ENCODE measurements at places on chromosomes 2 and 18. TPM values are rescaled to one million over a fixed set of nuclear protein-coding genes. Genes with fewer than 3 reads are reported as not detected.

GRCh38 chr2:217225596-217225995 is 365.7 kb upstream of the TNP1 start:
- H3K4me3 ChIP-seq, result no peak overlapping the region
- no peaks in the 10 kb centered on the region for H3K27me3 ChIP-seq
- H3K27ac ChIP-seq, result no peak overlapping the region
- no peak for DNase-seq
- peaks cover 3% of the 10 kb centered on the region for H3K4me1 ChIP-seq

DNA sequence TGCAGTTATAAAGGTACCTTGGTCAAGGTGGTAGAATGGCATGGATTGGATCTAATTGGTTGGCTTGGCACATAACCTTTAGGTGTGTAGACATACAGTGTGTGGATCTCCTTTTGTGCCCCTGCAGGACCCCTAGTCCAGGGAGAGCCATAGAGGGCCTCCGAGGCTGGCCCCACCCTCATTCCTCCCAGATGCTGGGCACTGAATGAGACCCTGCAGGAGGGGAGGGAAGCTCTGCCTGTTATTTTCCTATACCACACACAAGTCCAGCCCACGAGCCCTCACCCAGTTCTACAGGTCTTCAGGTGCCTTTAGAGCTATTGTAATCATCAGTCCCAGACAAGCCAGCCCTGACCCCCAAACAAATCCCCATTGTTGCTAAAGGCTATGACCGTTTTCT is 58.9 kb downstream of the KCNF1 start:
- no peak for DNase-seq
- no peaks in the 10 kb centered on the region for H3K36me3 ChIP-seq
- no peaks in the 10 kb centered on the region for H3K4me1 ChIP-seq
- no peaks in the 10 kb centered on the region for H3K27me3 ChIP-seq
- H3K4me3 ChIP-seq, result no peak overlapping the region

DNA sequence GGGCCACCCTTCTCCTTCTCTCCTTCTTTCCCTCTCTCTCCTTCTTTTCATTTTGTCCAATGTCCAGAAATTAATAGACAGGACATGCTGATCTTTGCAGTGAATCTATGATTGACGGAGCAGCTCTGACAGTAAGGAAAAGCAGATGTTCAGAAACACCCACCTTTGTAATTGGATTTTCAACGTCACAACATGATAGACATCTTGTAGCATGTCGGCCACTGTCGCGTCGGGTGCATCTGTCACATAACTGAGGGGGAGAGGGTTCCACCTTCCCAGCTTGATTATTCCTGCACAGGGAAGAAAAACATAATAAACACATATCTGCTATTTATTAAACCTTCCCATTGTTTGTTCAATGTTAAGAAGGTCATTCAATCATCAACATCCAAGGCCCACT is 76.2 kb downstream of the SATB2 start:
- no peaks in the 10 kb centered on the region for H3K4me1 ChIP-seq
- H3K27me3 ChIP-seq, result no peaks in the 10 kb centered on the region
- H3K36me3 ChIP-seq, result no peaks in the 10 kb centered on the region
- no peak overlapping the region for H3K4me3 ChIP-seq
- DNase-seq, result no peak

DNA sequence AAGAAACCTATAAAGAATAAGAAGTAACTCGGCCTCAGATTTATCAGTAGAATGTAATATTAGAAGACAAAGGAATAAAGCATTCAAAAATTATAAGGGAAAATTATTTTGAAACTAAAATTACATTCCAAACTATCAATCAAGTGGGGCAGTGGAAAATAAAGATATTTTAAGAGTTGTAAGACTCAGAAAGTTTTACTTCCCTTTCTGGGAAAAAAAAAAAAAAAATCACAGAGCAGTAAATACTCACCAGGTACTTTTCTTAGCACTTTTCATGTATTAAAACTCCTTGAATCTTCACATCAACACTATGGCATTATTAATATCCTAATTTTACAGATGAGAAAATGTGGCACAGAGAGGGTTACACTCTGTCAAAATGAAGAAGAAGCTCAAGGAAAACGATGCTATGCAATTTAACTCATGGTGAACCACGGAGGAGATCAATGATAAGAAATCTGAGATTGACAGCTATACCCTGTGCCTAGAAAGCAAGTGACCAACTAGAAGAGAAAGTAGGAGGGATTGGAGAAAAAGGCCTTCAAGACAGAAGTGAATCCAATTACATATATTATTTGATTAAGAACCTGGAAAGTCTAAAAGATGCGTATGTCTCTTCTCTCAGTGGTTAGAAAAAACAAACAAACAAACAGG is 238.9 kb upstream of the ID2 start:
- H3K27me3 ChIP-seq, result no peaks in the 10 kb centered on the region
- no peaks in the 10 kb centered on the region for H3K36me3 ChIP-seq
- H3K4me1 ChIP-seq, result peaks cover 3% of the 10 kb centered on the region
- H3K27ac ChIP-seq, result no peak overlapping the region
- no peak overlapping the region for H3K4me3 ChIP-seq

- no peaks in the 10 kb centered on the region for H3K27me3 ChIP-seq
- peaks cover 4% of the 10 kb centered on the region for H3K36me3 ChIP-seq
- H3K27ac ChIP-seq, result no peak overlapping the region
- H3K4me3 ChIP-seq, result no peak overlapping the region
These were observed 76.1 kb upstream of the DNMT3A start for GRCh38 chr2:25417715-25418369.

DNA sequence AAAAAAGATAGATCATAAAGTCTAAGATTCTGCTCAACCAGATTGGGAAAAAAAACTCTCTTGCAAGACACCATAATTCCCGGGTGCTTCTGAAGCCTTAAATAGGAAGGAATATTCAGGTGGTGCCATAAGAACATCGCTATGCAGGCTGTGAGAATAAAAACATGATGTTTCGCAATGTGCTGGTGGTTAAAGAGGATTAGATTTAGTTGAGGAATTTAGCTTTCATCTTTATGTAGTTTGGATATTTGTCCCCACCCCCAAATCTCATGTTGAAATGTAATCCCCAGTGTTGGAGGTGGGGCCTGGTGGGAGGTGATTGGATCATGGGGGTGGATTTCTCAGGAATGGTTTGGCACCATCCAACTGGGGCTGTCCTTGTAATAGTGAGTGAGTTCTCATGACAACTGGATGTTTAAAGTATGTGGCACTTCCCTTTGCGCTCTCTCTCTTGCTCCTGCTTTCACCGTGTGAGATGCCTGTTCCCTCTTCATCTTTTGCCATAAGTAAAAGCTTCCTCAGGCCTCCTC is 132.2 kb downstream of the AKAIN1 start:
- H3K36me3 ChIP-seq, result no peaks in the 10 kb centered on the region
- no peak overlapping the region for H3K4me3 ChIP-seq
- H3K4me1 ChIP-seq, result peaks cover 3% of the 10 kb centered on the region
- H3K27ac ChIP-seq, result no peak overlapping the region
- H3K27me3 ChIP-seq, result no peaks in the 10 kb centered on the region

- DNase-seq, result peak; percentile 97
- no peak overlapping the region for H3K27ac ChIP-seq
- no peaks in the 10 kb centered on the region for H3K4me1 ChIP-seq
- no peaks in the 10 kb centered on the region for H3K36me3 ChIP-seq
These were observed 81.1 kb downstream of the RTP5 start for GRCh38 chr2:241950413-241951315.

- H3K4me3 ChIP-seq, result no peak overlapping the region
- peak; percentile 70 for DNase-seq
- no peaks in the 10 kb centered on the region for H3K36me3 ChIP-seq
- no peaks in the 10 kb centered on the region for H3K27me3 ChIP-seq
- H3K27ac ChIP-seq, result no peak overlapping the region
- H3K4me1 ChIP-seq, result no peaks in the 10 kb centered on the region
These were observed 24.6 kb downstream of the DYTN start for GRCh38 chr2:206693399-206694137.

- no peak overlapping the region for H3K27ac ChIP-seq
- no peak overlapping the region for H3K4me3 ChIP-seq
- H3K36me3 ChIP-seq, result peaks cover 86% of the 10 kb centered on the region
- no peak for DNase-seq
These were observed 76.9 kb downstream of the CCDC93 start for GRCh38 chr2:117936871-117937428.

GRCh38 chr2:201621293-201621999 is 21.9 kb downstream of the TMEM237 start:
- H3K27ac ChIP-seq, result no peak overlapping the region
- H3K36me3 ChIP-seq, result peaks cover 25% of the 10 kb centered on the region
- H3K4me3 ChIP-seq, result no peak overlapping the region
- no peak for DNase-seq

GRCh38 chr2:145119225-145119624 is 599.3 kb upstream of the ZEB2 start:
- H3K4me3 ChIP-seq, result no peak overlapping the region
- H3K27ac ChIP-seq, result no peak overlapping the region
- no peaks in the 10 kb centered on the region for H3K36me3 ChIP-seq
- H3K4me1 ChIP-seq, result no peaks in the 10 kb centered on the region
- no peak for DNase-seq

FOSL2 gene
- 1.7 TPM for total RNA-seq

CXCR1 gene
- not detected for total RNA-seq

GNLY gene
- total RNA-seq, result not detected

SLC16A14 gene
- total RNA-seq, result 1.2 TPM

MYL1 gene
- total RNA-seq, result not detected

CHRNG gene
- not detected for total RNA-seq

CCDC138 gene
- total RNA-seq, result 30.7 TPM
